ENCODE measurements at places on chromosomes 5 and 9.

DNA sequence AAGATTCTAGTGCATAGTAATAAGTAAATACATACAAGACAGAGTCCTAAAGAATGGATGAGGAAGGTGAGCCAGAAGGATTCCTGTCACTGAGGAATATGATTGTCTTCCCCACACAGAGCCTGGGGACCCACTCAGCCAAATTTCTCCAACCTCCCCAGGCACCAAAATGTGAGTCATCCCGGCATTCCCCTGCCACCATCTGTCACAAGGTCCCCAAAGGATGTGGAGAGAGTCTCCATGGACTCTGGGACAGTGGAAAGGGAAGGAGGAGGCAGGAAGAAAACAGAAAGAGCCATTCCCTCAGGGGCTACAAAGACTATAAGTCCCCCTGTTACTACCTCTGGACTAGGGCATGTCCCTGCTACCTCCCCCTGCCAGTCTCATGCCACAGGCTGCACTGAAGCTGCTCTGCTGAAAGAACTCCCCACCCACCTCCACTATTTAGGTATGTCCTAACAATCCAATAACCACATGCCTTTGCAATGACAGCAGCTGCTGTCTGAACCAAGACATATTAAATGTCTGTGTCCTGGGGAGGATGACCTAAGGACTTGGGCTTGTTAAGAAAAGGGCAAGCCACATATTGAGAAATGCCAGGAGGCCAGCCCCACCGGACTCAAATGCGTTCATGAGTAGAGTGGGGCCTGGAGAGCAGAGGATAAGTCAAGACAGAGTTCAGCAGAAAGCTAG, 10.7 kb upstream of the OR5C1 start:
- DNase-seq: no peak

DNA sequence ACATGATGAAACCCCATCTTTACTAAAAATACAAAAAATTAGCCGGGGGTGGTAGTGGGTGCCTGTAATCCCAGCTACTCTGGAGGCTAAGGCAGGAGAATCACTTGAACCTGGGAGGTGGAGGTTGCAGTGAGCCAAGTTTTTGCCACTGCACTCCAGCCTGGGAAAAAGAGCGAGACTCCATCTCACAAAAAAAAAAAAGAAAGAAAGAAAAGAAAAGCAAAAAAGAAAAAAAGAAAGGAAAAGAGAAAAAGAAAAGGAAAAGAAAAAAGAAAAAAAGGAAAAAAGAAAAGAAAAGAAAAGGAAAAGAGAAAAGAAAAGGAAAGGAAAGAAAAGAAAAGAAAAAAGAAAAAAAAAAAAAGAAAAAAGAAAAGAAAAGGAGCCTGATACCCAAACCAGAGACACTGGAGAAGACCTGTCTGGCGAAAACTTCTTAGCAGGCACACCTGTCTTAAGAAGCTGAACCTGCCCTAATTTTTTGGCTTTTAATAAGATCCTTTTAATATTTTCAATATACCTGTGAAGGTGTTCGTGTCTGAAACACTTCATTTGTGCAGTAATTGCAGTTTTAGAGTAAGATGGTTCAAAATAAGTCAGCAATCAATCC, 164.7 kb upstream of the IRX2 start:
- DNase-seq: no peak

DNA sequence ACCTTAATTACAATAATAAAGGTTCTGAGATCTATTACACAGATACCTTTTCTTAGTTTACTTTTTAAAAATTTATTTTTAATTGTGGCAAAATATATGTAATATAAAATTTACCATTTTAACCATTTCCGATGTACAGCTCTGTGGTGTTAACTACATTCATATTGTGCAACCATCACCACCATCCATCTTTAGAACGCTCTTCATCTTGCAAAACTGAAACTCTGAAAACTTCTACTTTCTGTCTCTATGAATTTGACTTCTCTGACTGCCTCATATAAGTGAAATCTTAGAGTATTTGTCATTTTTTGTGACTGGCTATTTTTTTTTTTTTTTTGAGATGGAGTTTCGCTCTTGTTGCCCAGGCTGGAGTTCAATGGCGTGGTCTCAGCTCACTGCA, 26.8 kb downstream of the WWC1 start:
- no peak for DNase-seq

DNA sequence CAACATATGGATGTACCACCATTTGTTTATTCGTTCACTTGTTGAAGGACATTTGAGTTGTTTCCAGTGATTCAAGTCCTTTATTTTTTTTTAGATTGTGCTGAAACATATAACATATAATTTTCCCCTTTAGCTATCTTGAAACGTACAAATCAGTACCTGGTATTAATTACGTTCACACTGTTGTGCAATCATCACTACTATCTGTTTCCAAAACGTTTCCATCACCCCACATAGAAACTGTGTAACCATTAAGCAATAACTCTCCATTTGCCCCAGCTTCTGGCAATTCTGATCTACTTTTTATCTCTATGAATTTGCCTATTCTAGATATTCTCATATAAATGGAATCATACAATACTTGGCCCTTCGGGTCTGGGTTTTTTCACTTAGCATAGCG, 116.0 kb downstream of the FGF1 start:
- DNase-seq: no peak

- no peak for DNase-seq
Observed at GRCh38 chr9:131126059-131126426, 657 bp downstream of the NUP214 start.

- DNase-seq: no peak
Observed at GRCh38 chr5:127311349-127311748, 20.8 kb downstream of the MEGF10 start.

- peak; percentile 38 for DNase-seq
Observed at GRCh38 chr5:141349917-141350619, at the start of gene PCDHGB1. TSS of gene PCDHGB1 (plus strand) at chr5:141350099. CDS start at chr5:141350261, 162 bp downstream.

DNA sequence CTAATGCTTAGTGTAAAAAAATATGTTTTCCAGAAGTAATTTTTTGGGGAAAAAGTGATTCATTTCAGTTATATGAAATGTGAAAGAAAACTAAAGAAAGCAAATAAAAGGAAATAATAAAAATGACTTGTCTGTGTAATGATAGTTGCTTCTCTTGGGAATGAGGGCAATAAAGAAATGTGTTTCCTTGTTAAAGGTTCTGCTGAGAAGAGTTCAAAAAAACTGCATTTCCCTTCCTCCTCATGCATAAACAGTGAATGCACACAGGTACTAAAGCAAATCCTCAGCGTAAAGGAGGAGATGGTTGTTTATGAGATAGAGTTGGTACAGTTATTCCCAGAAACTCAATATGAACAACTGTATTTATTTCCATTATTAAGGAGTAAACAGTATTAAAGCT, 307.6 kb downstream of the GLIS3 start:
- DNase-seq: no peak

DNA sequence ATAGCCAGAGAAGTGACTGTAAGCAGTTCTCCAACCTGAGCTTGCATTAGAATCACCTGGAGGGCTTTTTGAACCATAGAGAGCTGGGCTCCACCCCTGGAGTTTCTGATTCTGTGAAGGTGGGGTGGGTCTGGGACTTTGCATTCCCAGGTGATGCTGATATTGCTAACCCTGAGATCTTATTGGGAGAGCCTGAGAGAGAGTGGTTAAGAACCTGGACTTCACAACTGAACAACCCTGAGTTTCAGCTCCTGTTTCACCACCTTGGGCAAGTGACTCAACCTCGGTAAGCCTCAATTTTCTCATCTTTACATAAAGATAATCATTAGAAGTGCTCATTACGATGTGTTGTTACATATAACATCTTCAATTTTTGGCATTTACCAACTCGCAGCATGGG, 498.6 kb downstream of the EBF1 start:
- no peak for DNase-seq

DNA sequence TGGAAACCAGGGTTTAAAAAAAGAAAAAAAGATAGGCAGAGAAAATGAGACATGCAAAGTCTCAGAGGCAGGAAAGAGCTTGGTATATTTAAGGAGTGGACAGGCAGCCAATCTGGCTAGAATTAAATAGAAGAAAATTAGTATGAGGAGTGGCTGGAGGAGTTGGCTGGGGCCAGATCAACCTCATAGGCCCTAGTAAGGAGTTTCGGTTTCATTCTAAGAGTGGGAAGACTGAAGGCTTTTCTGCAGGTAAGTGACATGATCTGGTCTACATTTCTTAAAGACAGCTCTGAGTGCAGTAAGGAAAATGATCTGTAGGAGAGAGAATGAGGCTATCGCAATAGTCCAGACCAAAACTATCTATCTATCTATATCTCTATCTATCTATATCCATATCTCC, 27.5 kb downstream of the ADRB2 start:
- DNase-seq: no peak

DNA sequence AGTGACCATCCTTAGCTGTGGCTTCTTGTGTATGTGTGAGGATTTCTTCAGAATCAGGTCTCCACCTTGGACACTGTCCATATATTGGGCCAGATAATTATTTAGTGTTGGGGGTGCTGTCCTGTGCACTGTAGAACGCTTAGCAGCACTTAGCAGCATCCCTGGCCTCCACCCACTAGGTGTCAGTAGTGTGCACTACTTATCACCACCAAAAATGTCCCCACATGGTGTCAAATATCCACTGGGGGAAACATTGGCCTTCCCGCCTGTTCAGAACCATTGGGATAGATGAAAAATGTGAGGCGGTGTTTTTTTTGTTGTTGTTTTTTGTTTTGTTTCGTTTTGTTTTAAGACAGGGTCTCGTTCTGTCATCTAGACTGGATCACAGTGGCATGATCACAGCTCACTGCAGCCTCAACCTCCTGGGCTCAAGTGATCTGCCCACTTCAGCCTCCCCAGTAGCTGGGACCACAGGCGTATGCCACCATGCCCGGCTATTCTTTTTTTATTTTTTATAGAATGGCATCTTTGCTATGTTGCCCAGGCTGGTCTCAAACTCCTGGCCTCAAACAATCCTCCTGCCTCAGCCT, 67.7 kb downstream of the TENT4A start:
- no peak for DNase-seq

GRCh38 chr5:65925044-65925600, 1.3 kb upstream of the ERBIN start:
- no peak for DNase-seq

DNA sequence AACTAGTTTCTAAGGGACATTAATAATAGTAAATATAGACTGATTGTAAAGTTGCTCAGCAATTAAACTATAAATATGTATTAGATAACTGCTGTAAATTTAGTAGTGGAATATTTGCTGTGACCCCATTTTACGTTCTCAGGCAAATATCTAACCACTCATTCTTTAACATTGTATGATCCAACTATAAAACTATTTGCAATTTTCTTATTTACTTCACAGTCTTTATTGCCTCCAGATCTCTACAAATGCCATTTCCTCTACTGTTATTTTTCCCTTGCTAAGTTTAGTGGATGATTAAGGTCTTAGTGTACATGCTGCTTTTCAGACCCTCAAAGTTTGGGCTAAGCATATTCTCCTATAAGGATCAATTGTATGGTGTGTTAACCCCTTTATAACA, 526.2 kb upstream of the ST8SIA4 start:
- DNase-seq: no peak

GRCh38 chr9:91101611-91102168, 260.0 kb downstream of the AUH start:
- no peak for DNase-seq

GRCh38 chr9:25678147-25678666, at the start of gene TUSC1:
TSS of gene TUSC1 (minus strand) at chr9:25678444. CDS start at chr9:25678312, 132 bp downstream.
- peak; percentile 4 for DNase-seq

GRCh38 chr5:87997662-87998061, 271.0 kb downstream of the TMEM161B start:
- no peak for DNase-seq

GRCh38 chr5:74179701-74180100, 460.8 kb downstream of the ENC1 start:
- no peak for DNase-seq

GRCh38 chr5:116437922-116438578, 136.6 kb downstream of the SEMA6A start:
- no peak for DNase-seq

DNA sequence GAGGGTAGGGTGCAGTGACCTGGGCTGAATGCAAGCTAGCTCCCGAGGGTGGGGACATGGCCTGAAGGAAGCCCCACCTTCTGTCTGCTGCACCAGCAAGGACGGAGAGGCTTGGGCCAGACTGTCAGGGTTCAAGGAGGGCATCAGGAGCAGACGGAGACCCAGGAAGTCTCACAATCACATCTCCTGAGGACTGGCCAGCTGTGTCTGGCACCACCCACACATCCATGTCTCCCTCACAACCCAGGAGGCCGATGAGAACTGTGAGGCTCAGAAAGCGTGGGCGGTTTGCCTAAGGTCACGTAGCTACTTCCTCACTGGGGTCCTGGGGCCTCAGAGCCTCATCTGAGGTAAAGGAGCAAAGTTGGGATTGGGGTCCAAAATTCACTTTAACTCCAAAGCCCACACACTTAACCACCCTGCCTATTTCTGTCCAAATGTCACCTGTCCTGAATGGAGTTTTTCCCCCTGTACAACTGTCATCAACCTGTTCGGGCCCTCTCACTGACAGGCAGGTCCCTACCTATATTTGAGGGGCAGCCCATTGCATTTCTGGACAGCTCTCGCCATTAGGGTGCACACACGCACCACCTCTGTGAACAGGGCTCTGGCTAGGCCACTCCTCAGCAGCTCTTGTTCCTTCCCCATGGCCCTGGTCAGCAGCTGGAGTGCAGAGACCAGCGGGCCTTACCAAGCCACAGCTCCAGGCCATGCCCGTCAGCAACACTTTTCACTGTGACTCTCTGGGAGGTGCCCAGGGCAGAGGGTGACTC, 3.4 kb downstream of the IL13 start:
- DNase-seq: no peak

DNA sequence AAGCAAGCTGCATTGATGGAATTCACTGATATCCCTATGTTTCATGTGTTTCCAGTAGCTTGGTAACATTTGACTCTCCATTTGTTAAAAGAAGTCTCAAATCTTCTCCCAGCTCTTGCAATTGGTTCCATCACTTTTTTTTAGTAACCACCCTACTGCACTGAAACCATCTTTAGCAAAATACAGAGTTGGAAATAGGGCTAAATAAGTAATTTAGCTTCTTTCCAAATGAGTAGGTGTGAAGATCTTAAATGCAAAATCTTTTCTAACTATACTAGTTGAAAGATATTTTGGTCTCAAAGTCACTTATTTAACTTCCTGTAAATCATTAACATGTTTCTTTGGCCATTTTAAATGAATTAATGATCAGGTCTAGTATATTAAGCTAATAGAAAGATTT, 138.1 kb downstream of the DIRAS2 start:
- no peak for DNase-seq

- no peak for DNase-seq
Observed at GRCh38 chr5:117463881-117464570, 889.4 kb upstream of the SEMA6A start.

DNA sequence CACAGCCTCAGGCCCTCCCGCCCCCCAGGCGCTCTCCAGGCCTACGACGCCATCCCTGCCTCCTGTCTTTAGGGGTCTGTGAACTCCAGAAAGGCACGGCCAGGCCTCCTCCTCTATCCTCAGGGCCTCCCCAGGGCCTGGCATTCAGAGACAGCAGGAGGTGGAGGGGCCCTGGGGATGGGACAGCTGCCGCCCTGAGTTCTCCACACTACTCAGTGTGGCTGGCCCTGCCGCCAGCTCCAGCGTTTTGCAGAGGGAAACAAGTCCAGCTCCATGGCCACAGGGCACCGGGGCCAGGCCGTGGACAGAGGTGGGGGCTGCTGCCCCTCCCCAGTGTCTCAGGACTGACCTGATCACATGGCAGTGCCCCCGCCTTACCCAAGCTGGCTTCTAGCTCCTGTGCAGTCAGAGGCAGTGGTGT, 16.4 kb downstream of the SH3GLB2 start:
- no peak for DNase-seq

- no peak for DNase-seq
Observed at GRCh38 chr9:115208501-115208900, 90.5 kb upstream of the TNC start.
